Activated T-cell treated with anti-CD3 and anti-CD28 coated beads, Interleukin-2, amount 50 U/mL, for 24 hours (primary cell): ENCODE measurements at places on chromosomes 1 and 21.

DNA sequence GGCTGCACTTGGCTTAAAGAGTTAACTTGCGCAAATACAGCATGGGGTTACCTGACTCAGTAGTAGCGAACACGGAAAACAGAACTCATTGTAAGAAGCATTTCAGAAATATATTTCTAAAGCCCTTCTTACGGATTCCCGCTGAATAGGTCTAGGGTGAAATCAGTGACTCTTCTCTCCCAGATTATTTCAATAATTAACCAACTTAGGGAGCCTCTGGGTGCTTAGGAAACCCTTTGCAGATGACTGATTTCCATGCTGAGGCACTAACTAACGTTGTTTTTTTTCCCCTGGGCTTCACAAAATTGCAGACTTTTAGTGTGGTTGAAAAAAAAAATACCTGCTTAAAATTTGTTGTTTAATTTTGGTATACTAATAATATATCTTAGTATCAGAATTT lies 40.3 kb downstream of the BTG3 start:
- DNase-seq: no peak

DNA sequence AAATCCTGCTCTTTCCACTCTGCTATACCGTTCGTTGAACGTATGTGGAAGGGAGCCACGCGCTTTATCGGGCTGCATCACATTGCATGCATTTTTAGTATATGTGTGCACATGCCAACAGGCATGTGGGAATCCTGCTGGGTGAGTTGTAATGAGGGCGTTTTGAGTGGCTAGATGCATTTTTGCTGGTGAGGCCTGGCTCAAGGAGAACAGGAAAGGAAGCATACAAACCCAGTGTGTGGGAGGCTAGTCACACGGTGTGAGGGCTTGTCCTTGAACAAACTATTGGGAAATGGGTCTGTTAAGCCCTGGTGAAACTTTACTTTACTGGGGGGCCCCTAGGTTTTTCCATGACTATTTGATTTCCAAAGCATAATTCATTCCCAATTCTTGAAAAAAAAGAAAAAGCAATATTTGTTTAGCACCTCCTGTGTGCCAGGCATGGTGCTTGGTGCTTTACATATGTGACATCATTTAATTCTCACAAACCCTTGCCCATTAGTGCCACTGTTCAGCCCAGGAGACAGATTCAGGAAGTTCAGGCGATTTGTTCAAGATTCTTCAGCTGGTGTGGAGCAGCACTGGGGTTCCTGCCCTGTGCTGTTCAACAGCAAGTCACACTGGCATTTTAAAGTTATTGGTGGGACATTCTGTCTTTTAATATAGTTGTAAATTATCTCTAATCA lies 25.6 kb upstream of the JUN start:
- no peak for DNase-seq

- DNase-seq: no peak
Observed at GRCh38 chr1:152164517-152165136, 5.6 kb upstream of the RPTN start.

GRCh38 chr1:81179242-81179641 lies 621.5 kb upstream of the ADGRL2 start:
- DNase-seq: no peak

DNA sequence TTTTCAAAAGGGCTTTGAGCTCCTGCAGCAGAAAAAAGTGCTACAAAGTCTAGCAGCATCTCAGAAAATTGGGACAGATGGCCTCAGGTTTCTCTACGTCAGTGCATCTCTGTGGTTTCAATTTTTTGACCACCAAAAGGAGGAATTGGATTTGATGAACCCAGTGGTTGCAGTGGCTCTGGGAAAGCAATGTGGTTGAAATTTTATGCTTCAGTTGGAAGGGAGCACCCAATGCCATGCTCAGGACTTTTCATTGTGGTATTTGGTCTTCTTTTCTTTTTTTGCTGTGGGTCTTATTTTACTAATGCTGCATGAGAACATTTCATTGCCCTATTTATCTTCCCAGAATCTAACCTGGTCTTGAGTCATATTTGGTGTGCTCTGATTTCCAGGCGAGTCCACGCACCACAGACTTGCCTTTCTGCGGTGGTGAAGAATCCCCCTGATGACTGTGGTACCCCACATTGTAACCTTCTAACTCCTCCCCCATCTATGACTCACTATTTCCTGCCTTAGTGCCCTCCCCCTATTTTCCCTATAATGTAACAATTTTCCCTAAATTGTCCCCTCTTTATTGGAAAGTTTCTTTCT lies 56.7 kb downstream of the S1PR1 start:
- DNase-seq: no peak

- DNase-seq: no peak
Observed at GRCh38 chr1:192998536-192998935, 60.6 kb downstream of the UCHL5 start.

DNA sequence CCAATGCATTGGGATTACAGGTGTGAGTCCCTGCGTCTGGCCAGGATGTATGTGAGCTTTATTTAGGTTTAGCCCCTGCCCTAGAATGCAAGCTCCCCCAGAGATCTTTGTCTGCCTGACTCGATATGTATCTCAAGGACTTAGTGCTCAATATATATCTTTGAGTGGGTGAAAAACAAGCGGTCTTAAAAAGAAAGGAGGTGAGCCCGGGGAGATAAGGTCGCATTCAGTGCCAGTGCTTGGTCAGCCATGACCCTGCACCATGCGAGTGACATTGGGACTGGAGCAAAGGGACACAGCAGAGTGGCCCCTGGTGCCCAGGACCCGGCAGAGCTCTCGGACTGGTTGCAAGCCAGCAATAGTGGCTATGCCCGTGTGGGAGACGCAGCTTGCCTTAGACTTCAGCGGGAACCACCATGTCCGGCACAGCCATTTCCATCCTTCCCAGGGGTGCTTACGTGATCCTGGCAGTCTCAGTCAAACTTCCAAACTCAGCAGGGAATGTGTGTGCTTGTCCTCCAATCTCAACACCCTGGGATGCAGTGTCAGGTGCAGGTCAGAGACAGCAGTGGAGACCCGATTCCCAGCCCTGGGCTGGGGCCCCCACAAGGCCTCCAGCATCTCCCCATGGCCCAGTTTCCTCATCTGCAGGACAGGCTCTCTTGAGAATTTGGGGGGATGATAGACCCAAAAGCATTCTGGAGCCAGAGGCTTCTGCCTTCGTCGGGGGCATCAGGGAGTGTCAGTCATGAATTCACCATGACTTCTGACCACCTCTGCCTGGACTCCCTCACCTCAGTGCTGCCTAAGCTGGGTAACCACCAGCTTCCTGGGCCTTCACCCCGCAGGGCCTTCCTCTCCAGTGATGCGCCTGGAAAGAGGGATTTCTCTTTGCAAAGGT lies 1.8 kb downstream of the MX2 start:
- DNase-seq: no peak

- no peak for DNase-seq
Observed at GRCh38 chr1:29436181-29436785, 200.0 kb downstream of the PTPRU start.

DNA sequence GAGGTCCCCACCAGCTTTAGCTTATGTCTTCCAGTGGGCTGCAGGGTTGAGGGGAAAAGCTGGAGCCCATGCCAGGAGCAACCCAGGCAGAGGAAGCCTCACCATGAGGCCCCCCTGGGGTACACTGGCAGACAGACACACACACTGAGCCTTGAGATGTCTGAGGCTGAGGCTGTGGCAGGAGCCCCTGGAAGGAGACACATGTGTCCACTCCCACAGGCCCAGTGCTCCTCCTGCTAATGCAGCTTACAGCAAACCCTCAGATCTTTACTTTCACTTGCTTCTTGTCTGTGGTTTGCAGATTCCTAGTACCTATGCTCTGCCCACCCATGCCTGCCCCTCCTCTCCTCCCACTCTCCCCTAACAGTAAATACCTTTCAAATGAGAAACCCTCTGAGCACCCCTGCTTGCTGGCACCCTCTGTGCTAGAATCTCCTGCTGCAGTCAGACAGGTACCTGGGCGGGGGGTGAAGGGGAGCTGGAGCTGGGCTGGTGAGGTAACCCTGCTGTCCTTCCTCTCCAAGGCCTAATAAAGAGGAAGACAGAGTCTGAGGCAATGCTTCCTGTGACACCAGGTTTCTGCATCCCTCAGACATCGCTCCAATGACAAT lies 63.4 kb upstream of the NEK2 start:
- peak; percentile 48 for DNase-seq

GRCh38 chr1:193036337-193037047 lies 22.7 kb downstream of the UCHL5 start:
- DNase-seq: no peak

DNA sequence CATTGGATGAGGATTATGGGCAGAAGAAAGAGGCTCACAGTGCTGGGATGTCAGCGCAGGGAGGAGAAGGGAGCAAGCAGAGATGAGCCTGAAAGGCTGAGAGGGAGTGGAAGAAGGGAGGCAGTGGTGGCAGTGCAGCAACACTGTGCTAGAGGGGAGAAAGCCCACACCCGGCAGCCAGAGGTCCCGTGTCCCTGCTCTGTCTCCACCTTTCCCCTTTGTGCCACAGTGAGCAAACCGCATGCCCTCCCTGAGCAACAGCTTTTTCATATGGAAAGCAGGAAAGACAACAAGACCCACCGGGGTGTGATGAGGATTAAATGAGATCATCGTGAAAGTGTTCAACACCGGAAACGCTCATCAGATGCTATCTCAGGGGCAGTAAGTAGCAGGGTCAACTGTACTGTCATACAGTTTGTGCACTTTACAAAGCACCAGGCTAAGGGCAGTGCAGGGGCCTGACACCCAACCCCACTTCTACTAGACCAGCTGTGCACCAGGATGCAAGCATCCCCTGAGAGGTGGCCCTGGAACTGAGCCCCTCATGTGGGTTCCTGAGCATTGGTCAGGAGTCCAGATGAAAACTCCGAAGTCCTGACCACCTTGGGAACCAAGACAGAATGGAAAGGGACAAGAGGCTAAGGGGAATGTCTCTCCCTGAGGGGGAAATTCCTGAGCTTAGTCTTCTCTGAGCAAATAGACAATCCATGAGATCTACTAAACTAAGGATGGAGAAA lies 9.1 kb downstream of the NHLH1 start:
- DNase-seq: no peak

DNA sequence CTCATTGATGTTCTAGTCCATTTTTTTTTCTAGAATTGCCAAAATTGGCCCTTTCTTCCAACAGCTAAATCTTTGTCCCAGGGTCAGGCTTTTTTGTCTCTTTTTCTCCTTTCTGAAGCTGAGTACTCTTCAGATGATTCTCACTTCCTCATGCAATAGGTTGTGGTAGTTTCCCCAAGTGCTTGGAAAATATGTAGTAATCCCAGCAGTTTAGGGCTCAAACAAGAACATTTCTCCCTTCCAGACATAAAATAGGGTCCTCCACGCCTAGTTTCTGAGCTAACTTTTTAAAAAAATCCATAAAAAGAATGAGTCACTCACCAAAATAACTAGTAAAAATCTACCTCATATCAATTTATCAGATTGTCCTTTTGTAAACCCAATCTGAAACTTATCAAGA lies 10.0 kb upstream of the MCOLN3 start:
- no peak for DNase-seq

DNA sequence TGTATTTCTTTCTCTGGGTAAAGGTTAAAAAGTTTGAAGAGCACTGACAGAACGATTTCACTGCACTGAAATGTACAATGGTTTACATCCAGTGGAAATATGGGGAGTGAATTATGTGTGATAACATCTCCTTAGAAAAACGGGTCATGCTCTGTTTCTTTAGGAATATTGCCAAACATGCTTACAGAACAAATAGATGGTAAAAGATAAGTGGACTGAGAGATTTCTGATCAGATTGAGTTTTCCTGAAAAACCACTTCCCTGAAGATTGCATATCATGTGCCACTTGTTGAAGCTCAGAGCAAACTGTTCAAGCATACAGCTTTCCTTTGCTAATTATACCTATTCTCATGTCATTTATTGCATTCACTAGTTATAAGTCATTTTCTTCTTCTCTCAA lies 29.9 kb upstream of the DISP1 start:
- no peak for DNase-seq

GRCh38 chr1:22331618-22332423 lies 119.8 kb upstream of the ZBTB40 start:
- no peak for DNase-seq

DNA sequence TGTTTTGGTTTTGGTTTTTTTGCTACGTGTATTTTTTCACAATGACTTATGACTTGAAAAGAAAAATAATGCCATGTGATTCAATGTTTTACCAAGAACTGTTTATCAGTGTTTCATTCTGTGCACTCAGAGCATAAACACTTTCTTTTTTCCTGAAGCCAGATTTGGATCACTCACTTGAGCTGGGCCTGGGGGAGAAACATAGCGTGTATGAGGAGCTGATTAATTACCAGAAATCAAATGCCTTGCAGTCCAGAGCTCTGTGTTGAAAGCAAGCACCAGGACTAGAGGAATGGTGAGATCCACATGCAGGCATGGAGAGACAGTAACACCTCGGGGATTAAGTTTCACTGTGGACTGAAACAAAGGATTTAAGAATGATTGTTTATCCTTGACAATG lies 642.1 kb upstream of the ADGRL2 start:
- DNase-seq: no peak

- DNase-seq: no peak
Observed at GRCh38 chr1:177044390-177044789, 120.1 kb downstream of the ASTN1 start.

- no peak for DNase-seq
Observed at GRCh38 chr1:200588698-200589097, 31.9 kb downstream of the KIF14 start.

GRCh38 chr1:157773493-157774350 lies 3.2 kb downstream of the FCRL2 start:
- no peak for DNase-seq

DNA sequence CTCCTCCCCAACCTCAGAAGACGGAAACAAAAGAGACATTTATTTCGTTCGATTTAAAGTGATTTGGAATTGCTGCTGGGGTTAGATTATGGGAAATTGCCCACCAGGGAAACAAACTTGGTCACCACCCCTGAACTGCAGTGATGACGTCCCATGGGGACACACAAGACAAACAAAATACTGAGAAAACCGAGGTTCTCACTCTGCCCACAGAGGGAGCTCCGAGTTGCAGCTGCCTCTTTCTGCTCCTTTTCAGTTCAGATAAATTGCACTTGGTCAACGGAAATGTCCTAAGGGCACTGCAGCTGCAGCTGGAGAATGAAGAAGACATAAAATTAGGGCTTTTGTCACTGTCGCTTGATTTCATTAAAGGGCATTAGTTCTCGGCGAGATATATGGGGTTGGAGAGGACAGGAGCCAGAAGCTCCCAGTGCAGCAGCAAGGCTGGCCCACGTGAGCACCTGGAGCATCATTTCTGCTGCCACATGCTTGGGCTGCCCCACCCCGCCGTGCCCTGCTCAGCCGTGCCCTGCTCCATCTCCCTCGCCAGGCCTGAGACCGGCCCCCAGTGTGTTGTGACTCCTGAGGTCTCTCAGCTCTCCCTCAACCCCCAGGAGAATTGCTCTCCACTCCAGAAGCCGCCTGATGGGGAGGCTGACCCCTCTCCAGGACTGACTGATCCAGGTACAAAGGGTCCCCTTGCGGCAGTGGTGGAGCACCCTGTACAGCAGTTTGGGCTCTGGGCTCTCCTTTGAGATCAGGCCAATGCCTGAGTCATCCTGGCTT lies 231.7 kb upstream of the AJAP1 start:
- DNase-seq: no peak

DNA sequence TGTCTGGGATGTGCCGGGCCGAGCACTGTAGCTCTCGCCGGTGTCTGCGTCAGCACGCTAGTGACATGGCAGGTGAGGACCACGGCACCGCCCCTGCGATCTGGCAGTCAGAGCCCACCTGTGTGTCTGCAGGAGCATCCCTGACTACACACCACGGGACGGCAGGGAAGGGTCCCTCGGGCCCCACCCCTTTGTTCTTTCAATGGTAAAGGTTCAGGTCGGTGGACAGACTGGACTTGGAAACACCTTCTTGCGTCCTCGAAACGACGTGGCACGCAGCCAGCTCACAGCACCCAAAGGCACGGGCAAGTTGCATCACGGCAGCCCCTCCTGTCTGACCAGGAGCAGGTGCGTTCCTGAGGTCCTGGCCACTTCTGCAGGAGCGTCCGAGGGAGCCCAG lies 3.7 kb upstream of the SAMD11 start:
- DNase-seq: no peak
